ENCODE measurements at places on chromosomes 1 and 21.

DNA sequence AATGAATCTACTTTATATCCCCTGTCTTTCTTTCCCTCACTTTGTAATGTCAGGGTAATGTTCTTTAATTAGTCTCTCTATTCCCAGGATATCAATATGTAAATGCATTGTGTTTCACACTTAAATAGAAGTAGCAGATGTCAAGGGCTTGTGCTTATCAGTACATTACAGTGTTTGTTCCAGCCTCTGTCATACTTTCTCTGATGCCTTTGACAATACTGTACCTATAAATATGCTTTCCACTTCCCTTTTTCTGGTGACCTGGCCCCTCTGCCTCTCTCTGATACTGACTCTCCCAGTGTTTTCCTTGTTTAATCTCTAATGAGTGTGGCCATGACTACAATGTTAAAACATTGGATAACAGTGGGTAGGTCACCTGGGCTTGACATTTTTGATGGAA is 862.0 kb upstream of the NEGR1 start:
- DNase-seq, result no peak

GRCh38 chr1:241844593-241844992 is 3.4 kb upstream of the EXO1 start:
- DNase-seq, result no peak

- DNase-seq, result peak; percentile 23
These were observed 189.9 kb downstream of the ZC3H11B start for GRCh38 chr1:219422811-219423598.

DNA sequence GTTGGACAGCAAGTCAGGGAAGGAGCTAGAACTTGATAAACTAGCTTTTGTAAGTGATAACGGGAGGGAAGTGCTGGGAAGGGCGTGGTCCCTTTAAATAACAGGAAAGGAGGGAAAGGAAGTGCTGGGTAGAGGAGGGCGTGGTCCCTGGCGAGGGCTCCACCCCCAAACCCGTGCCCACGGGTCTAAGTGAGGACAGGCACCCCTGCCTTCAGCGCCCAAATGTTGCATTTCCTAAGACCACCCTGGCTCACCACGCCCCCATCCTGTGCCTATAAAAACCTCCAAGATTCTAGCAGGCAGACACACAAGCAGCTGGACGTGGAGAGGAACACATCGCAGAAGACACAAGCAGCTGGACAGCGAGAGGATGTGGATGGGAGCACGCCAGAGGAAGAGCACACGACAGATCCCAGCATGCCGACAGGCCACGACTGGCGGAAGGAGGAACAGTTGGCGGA is 58.5 kb downstream of the PALMD start:
- no peak for DNase-seq

DNA sequence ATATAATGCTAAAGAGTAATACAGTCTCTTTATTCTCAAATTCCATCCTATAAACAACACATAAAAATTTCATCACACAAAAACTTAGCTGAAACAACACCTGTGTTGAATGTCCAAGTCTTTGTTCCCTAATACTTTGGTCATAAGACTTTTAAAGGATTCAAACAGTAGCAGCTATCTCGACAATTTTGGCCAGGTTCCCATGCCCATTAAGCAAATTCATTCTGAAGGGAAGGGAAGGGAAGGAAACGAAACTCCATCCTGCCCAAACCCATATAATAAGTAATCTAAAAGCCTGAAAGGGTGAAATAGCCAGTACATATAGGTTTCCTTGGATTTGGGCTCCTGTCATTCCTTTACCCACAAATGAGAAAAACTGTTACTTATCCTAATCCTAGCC is 7.5 kb downstream of the IVNS1ABP start:
- DNase-seq, result no peak

GRCh38 chr1:29577512-29577911 is 341.2 kb downstream of the PTPRU start:
- no peak for DNase-seq

DNA sequence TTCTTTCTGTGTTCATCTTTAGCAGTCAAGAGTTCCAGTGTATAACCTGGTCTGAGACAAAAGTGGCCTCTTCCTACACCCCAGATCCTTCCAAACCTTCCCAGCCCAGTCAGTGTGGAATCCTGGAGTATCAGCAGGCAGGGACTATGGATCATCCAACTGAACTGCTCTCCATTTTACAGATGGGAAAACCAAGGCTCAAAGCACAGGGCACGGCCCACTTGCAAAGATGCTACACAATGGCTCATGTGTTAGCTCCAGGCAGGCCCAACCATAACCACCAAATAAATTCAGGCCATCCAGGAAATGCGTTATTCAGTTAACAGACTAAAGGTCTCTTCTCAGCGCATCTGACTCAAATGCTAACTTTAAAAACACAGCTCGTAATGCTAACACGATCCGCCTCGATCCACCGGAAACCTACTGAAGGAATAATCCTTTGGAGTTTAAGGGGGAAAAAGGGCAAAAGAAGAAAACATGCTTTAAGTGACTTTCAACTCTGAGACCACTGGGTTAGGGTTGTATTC is 7.1 kb downstream of the GLIS1 start:
- DNase-seq, result no peak
